Hematopoietic multipotent progenitor cell treated with erythropoietin and hydrocortisone succinate and interleukin-3 and kit ligand, for 15 days (in vitro differentiated cells): ENCODE measurements at places on chromosomes 7 and 10.

GRCh38 chr7:148987751-148988512 is 40.4 kb downstream of the PDIA4 start:
- DNase-seq = no peak

- DNase-seq = no peak
Observed at GRCh38 chr7:53281312-53281711, 245.9 kb downstream of the POM121L12 start.

DNA sequence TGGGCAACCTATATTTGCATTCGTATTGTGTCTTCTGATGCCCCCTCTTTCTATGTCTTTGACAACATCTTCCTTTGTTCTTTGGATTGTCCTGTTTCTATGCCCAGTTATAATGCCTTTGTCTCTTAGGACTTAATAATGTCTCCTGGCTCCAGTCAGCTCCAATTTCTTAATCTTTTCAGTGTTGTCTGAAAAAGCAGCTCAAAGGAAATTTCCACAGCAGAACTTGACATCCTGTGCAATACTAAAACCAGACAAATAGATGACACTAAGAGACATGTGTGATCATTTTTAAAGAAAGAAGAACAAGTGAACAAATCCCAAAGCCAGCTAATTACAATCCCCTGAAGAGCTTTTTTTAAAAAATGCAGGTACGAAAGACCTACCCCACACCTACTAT is 47.7 kb upstream of the RNF148 start:
- no peak for DNase-seq

- no peak for DNase-seq
Observed at GRCh38 chr10:70125918-70126552, 6.6 kb downstream of the AIFM2 start.

- no peak for DNase-seq
Observed at GRCh38 chr10:50228672-50229071, 22.6 kb downstream of the ASAH2 start.

GRCh38 chr10:93417921-93418320 is 64.2 kb downstream of the MYOF start:
- DNase-seq = no peak

DNA sequence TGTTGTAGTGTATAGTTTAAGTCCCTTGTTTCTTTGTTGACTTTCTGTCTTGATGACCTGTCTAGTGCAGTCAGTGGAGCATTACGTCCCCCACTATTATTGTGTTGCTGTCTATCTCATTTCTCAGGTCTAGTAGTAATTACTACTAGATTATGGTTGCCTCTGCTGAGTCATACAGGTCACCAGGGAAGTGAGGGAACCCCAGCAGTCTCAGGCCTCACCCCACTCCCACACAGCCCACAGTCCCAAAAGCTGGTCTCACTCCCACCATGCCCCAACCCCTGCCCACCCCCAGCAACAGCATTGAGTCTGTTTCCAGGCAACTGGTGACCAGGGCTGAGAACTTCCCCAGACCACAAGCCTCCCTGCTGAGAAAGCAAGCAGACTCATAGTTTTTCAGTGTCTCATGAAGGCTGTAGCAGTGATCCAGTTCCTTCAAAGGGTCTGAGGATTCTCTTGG is 88.0 kb downstream of the PLXDC2 start:
- DNase-seq = no peak

GRCh38 chr10:131848296-131848695 is 52.5 kb upstream of the PPP2R2D start:
- DNase-seq = no peak

DNA sequence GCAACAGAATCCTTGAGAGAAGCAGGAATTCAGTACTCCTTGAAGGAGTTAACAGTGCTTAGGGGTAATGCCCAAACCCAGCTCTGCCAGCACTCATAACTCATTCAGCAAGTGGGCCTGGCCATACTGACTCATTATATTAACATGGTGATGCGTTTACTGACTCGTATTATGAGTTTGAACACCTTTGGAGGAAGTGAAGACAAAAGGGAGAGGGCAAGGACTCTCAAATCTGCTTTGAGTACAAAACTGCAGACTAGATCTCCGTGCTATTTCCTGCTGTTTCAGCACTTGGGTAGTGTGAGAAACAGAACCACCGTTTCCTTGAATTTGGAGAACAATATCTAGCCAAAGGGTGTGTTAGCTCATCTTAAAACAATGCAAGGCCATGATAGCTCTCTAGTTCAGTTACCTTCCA is 30.8 kb downstream of the SLC16A9 start:
- no peak for DNase-seq
